ENCODE measurements at places on chromosomes 6 and 20.

GRCh38 chr20:46586724-46587123, 36.3 kb upstream of the OCSTAMP start:
- no peak for DNase-seq

DNA sequence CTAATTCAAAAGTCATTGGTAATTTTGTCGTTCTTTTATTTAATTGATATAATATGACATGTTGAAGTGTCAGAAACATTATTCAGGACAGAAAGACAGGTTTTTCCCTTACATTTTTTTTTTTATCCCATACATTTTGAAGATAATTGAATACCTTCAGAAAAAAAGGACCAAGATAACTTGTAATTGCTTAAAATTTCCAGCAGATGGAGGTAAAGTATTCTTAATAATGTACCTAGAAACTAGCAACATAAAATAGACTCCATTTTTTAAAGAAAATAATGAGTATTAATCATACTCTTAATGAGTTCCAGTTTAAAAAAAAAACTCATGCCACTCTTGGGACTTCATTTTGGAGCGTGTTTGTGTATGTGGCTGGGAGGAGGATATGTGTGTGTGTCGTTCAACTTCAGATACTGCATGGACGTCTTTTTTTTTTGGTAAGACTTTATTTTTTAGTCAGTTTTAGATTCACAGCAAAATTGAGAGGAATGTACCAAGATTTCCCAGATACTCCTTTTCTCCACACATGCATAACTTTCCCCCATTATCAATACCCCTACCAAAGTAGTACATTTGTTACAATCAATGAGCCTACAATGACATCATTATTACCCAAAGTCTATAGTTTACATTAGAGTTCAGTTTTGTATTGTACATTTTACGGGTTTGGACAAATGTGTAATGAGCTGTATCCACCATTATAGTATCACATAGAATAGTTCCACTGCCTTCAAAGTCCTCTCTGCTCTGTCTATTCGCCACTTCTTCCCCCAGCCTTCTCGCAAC, 79.4 kb downstream of the ROS1 start:
- no peak for DNase-seq

GRCh38 chr6:138963531-138963930, 24.5 kb downstream of the REPS1 start:
- no peak for DNase-seq

- no peak for DNase-seq
These were observed 294.9 kb downstream of the LAMA2 start for GRCh38 chr6:129177801-129178200.

DNA sequence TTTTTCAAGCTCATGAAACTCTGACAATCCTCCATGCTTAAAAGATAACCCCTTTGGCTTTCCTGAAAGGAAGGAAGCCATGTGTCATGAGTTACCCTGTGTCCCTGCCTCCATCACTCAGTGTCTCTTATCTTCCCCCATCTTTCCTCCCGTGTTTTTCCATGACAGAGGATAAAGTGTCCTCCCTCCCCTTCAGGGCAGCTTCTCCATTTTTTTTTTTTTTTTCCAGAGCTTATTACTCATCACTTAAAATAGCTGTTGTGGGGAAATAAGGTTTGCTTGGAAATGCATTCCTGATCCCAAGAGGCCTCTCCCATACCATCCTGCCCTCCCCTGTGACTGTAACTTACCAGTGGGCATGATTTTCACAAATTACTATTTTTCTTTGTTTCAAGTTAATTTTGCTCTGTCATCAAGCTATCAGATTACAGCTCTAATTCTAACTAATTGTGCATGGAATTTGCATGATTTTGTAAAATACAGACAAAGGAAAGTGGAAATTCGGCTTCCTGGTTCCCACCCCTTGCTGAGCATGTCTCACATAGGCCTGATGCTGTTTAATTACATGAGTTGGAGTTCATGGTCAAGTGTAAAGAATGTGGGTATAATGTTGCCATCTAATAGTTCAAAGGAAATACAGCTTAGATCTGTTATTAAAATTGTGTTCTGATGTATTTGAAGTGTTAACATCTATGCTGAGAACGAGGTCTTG, 614.5 kb upstream of the FLRT3 start:
- no peak for DNase-seq

GRCh38 chr20:21387528-21387927, 9.8 kb downstream of the NKX2-4 start:
- DNase-seq, result no peak

GRCh38 chr6:4327841-4328240, 192.5 kb upstream of the ECI2 start:
- no peak for DNase-seq

GRCh38 chr20:36441027-36441414, 100.3 kb upstream of the MYL9 start:
- DNase-seq, result no peak

GRCh38 chr6:113813142-113813541, 44.0 kb upstream of the MARCKS start:
- DNase-seq, result no peak

GRCh38 chr6:13033145-13033544, 295.2 kb downstream of the TBC1D7 start:
- DNase-seq, result no peak

- DNase-seq, result no peak
These were observed 291.9 kb upstream of the PRDM1 start for GRCh38 chr6:105794239-105794638.
